Neural crest cell (in vitro differentiated cells): ENCODE measurements at places on chromosomes 7 and 10. TPM values are rescaled to one million over a fixed set of nuclear protein-coding genes. Genes with fewer than 3 reads are reported as not detected.

- no peaks in the 10 kb centered on the region for H3K36me3 ChIP-seq
- DNase-seq, result no peak
- H3K27ac ChIP-seq, result peak overlapping the region; percentile 71
- peaks cover 34% of the 10 kb centered on the region for H3K4me1 ChIP-seq
- no peaks in the 10 kb centered on the region for H3K27me3 ChIP-seq
These were observed 53.2 kb downstream of the PROSER2 start for GRCh38 chr10:11876324-11876723.

DNA sequence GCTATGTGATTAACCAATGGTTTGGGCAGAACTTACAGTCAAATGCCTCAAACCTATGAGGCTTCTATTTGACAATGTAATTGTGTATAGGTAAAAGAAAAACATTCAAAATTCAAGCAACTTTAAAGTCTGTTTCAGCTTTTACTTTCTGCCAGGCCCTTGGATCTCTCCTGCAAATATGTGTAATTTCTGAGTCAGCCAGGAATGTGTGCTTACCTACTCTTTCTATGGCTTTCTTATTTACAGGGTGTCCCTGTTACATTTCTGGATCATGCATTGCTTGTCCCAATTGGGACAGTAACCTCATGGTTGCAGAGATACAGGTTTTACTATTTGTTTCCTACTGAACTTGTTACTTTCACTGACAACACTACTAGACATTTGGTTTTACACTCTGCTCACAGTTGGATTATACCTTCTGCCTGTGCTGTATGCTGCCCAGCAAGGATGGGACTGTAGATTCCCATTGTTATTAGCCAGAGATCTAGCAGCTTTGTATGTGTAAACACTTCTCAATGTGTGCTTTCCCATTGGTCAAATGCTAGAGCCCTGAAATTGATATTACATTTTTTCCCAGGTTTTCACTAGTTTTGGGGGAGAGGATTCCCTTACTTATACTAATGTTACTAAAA lies 355.3 kb downstream of the ARL4A start:
- no peak overlapping the region for H3K4me3 ChIP-seq
- DNase-seq, result no peak
- H3K4me1 ChIP-seq, result peaks cover 67% of the 10 kb centered on the region
- no peak overlapping the region for H3K27ac ChIP-seq
- no peaks in the 10 kb centered on the region for H3K27me3 ChIP-seq

- H3K27ac ChIP-seq, result no peak overlapping the region
- no peak overlapping the region for H3K4me3 ChIP-seq
- H3K36me3 ChIP-seq, result peaks cover 10% of the 10 kb centered on the region
- H3K4me1 ChIP-seq, result peaks cover 45% of the 10 kb centered on the region
These were observed 120.5 kb downstream of the SVIL start for GRCh38 chr10:29514306-29514705.

GRCh38 chr10:98078774-98079173 lies 48.4 kb upstream of the CRTAC1 start:
- no peak overlapping the region for H3K27ac ChIP-seq
- no peak overlapping the region for H3K4me3 ChIP-seq
- DNase-seq, result no peak
- no peaks in the 10 kb centered on the region for H3K36me3 ChIP-seq

GRCh38 chr7:55188590-55189138 lies 169.8 kb downstream of the EGFR start:
- H3K27ac ChIP-seq, result peak overlapping the region; percentile 73
- H3K4me1 ChIP-seq, result peaks cover 22% of the 10 kb centered on the region
- no peaks in the 10 kb centered on the region for H3K27me3 ChIP-seq
- no peak for DNase-seq
- no peak overlapping the region for H3K4me3 ChIP-seq

- H3K27ac ChIP-seq, result no peak overlapping the region
- H3K4me3 ChIP-seq, result no peak overlapping the region
- DNase-seq, result no peak
- H3K36me3 ChIP-seq, result no peaks in the 10 kb centered on the region
- no peaks in the 10 kb centered on the region for H3K27me3 ChIP-seq
These were observed 210.9 kb downstream of the CREB5 start for GRCh38 chr7:28623105-28623730.

DNA sequence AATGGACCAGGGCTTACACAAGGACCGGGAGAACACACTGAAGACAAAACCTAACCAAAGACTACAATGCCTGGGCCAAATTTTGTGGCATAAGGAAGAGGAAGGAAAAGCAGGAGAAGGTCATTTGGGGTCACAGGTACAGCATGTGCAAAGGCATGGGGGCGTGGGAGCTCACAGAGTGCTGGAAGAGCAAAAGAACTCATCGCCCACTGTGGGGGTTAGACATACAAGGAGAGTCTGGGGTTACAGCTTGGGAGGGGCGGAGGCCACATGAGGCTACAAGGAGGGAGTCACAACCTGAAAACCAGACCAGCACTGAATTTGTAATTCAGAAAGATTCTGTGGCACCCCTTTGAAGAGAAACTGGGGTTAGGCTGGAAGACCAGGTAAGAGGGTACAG lies 9.7 kb downstream of the PUS7 start:
- H3K27me3 ChIP-seq, result no peaks in the 10 kb centered on the region
- H3K4me3 ChIP-seq, result no peak overlapping the region
- no peaks in the 10 kb centered on the region for H3K4me1 ChIP-seq
- H3K27ac ChIP-seq, result no peak overlapping the region

- H3K27ac ChIP-seq, result no peak overlapping the region
- no peak for DNase-seq
- peaks cover 3% of the 10 kb centered on the region for H3K36me3 ChIP-seq
- H3K27me3 ChIP-seq, result no peaks in the 10 kb centered on the region
- no peak overlapping the region for H3K4me3 ChIP-seq
These were observed 227.5 kb downstream of the THSD7A start for GRCh38 chr7:11604505-11604904.

- H3K4me3 ChIP-seq, result no peak overlapping the region
- no peaks in the 10 kb centered on the region for H3K4me1 ChIP-seq
- no peak for DNase-seq
- no peak overlapping the region for H3K27ac ChIP-seq
These were observed 187.3 kb upstream of the IMMP2L start for GRCh38 chr7:111749625-111750024.

DNA sequence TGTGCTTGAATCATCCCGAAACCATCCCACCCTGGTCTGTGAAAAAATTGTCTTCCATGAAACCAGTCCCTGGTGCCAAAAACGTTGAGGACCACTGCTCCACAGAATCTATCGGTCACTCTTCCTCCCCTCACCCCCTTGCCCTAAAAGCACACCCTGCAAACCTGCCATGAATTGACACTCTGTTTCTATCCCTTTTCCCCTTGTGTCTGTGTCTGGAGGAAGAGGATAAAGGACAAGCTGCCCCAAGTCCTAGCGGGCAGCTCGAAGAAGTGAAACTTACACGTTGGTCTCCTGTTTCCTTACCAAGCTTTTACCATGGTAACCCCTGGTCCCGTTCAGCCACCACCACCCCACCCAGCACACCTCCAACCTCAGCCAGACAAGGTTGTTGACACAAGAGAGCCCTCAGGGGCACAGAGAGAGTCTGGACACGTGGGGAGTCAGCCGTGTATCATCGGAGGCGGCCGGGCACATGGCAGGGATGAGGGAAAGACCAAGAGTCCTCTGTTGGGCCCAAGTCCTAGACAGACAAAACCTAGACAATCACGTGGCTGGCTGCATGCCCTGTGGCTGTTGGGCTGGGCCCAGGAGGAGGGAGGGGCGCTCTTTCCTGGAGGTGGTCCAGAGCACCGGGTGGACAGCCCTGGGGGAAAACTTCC lies 784 bp upstream of the SERPINE1 start:
- H3K27ac ChIP-seq, result no peak overlapping the region
- peaks cover 7% of the 10 kb centered on the region for H3K27me3 ChIP-seq
- H3K4me1 ChIP-seq, result peaks cover 40% of the 10 kb centered on the region
- no peak overlapping the region for H3K4me3 ChIP-seq

GRCh38 chr7:32140210-32140939 lies 70.2 kb upstream of the PDE1C start:
- peaks cover 6% of the 10 kb centered on the region for H3K27me3 ChIP-seq
- no peaks in the 10 kb centered on the region for H3K4me1 ChIP-seq
- H3K27ac ChIP-seq, result no peak overlapping the region

DNA sequence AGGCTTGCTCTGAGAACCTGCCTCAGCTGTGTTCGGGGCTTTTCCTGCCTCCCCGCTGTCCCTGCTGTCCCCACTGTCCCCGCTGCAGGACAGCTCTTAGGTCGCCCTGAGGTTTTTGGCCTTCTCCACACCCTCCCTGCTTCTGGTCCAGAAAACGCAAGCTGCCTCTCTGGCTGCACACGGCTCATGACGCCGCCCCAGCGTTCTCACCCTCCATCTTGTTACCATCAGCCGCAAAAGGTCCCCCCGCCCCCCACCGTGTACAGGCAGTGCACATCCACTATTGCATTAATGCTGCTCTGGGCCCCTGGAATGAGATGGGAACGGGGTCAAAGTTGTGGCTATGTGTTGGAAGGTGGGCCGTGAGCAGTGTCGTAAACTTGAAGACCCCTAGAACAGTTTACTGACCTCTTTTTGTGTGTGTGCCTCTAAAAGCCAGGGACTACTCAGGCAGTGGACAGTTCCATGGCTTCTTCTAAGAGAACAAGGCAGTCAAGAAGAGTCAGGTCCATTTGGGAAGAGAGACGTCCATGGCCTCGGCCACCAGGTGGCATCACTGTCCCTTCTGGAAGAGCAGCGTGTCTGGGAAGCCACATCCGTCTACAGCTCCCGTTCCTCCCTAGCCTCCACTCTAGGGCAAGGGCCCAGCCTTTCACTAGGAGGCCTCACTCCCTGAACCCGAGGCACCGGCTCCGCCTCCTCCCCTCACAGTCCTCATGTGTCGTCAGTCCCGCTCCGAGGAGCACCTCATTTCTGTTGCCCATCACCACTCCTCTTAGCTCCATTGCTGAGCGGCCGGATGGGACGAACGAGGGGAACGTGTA lies 38.5 kb upstream of the MKRN1 start:
- H3K36me3 ChIP-seq, result no peaks in the 10 kb centered on the region
- peak overlapping the region; percentile 10 for H3K4me3 ChIP-seq
- H3K4me1 ChIP-seq, result peaks cover 13% of the 10 kb centered on the region
- peak; percentile 91 for DNase-seq
- H3K27me3 ChIP-seq, result no peaks in the 10 kb centered on the region

DNA sequence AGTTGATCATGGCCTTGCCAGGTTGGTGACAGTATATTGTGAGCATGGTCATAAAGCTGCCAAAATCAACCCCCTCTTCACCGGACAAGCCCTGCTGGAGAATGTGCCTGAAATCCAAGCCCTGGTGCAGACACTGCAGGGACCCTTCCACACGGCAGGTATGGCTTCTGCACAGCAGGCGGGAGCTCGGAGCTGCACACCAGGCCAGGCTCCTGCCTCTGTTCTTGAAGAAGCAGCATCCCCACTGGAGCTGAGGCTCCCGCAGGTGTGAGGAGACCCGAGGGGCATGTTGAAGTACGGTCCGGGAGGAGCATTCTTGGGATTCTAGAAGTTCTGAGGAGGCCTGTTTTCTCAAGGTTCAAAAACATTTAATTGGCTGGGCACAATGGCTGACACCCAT lies 12.7 kb downstream of the DHTKD1 start:
- DNase-seq, result no peak
- H3K27ac ChIP-seq, result no peak overlapping the region
- H3K4me3 ChIP-seq, result no peak overlapping the region
- no peaks in the 10 kb centered on the region for H3K27me3 ChIP-seq
- no peaks in the 10 kb centered on the region for H3K4me1 ChIP-seq

DNA sequence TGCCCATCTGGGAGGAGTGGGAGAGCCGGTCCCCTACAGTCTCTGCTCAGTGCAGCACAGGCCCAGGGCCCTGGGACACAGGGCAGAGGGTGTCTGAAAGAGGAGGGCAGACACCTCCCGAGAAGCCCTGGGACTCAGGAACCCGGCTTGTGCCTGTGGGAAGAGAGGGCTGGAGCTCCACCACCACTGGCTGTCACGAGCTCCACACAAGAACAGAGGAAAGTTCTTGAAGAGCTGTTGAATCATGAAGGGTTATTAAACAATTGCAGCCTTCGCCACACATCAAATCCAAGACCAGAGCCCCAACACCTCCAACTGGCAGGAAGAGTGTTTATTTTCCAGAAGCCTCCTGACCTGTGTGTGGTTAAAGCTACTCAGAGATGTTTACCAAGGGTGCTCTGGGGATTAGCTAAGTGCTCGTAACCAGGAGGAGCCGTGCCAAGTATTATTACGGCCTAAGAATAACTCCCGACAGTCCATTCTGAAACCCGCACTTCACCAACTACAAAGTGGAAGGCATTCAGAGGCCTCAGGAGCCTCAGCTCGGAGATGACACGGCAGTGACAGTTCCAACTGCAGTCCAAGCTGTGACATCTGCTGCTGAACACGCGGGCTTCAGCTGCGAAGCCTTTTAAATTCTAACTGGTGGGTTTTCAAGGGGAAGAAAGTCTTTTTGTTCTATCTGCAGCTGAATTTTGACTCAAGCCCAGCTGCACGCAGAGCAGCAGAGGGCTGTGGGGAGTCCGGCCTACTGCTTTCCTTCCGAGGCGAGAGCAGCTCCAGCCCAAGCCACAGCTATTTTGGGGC lies 75.1 kb downstream of the MAD1L1 start:
- H3K4me3 ChIP-seq, result peak overlapping the region; percentile 44
- no peaks in the 10 kb centered on the region for H3K27me3 ChIP-seq
- H3K4me1 ChIP-seq, result peaks cover 33% of the 10 kb centered on the region
- H3K36me3 ChIP-seq, result peaks cover 16% of the 10 kb centered on the region

DNA sequence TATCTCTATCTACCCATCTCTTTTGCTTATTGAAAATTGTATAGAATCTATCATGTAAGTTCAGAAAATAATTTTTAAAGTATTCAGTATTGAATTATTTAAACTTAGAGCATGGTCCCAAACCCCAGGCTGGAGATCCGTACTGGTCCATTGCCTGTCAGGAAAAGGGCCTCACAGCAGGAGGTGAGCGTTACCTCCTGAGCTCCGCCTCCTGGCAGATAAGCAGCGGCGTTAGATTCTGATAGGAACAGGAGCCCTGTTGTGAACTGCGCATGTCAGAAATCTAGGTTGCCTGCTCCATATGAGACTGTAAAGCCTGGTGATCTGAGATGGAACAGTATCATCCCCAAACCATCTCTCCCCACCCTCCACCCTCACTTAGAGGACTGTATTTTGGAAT lies 266.0 kb upstream of the CNTNAP2 start:
- no peak overlapping the region for H3K4me3 ChIP-seq
- H3K36me3 ChIP-seq, result no peaks in the 10 kb centered on the region
- no peak overlapping the region for H3K27ac ChIP-seq
- no peak for DNase-seq
- no peaks in the 10 kb centered on the region for H3K4me1 ChIP-seq

GRCh38 chr10:88974446-88975376 lies 15.9 kb upstream of the FAS start:
- H3K4me1 ChIP-seq, result peaks cover 5% of the 10 kb centered on the region
- H3K36me3 ChIP-seq, result no peaks in the 10 kb centered on the region
- H3K27ac ChIP-seq, result no peak overlapping the region
- no peak for DNase-seq
- H3K4me3 ChIP-seq, result no peak overlapping the region

GRCh38 chr7:150978126-150978789 lies at the start of gene KCNH2:
TSS of gene KCNH2 (minus strand) at chr7:150978321. CDS start at chr7:150977913, 408 bp downstream.
- no peaks in the 10 kb centered on the region for H3K36me3 ChIP-seq
- H3K27ac ChIP-seq, result peak within 1 kb of the TSS; percentile 90
- H3K27me3 ChIP-seq, result peaks cover 48% of the 10 kb centered on the region
- peak; percentile 57 for DNase-seq
- peak within 1 kb of the TSS; percentile 93 for H3K4me3 ChIP-seq
- H3K4me1 ChIP-seq, result peaks cover 34% of the 10 kb centered on the region

Gene IDE
- 49.1 and 51.1 TPM in 2 replicates for total RNA-seq

Gene ANKRD1
- not detected in 2 replicates for total RNA-seq

Gene METTL27
- total RNA-seq, result 1.7 and 2.3 TPM in 2 replicates

Gene ADAMTS14
- 0.19 and 0.30 TPM in 2 replicates for total RNA-seq

Gene FAM25C
- not detected in 2 replicates for total RNA-seq

Gene OR6V1
- not detected in 2 replicates for total RNA-seq

Gene PTF1A
- 0.16 TPM in 1 of 2 replicates, not detected in the other for total RNA-seq
